Stimulated activated CD4-positive, alpha-beta T cell treated with anti-CD3 and anti-CD28 coated beads, Interleukin-1b, Interleukin-23, amount 100 ng/mL, for 24 hours (primary cell): ENCODE measurements at places on chromosomes 1 and 21.

DNA sequence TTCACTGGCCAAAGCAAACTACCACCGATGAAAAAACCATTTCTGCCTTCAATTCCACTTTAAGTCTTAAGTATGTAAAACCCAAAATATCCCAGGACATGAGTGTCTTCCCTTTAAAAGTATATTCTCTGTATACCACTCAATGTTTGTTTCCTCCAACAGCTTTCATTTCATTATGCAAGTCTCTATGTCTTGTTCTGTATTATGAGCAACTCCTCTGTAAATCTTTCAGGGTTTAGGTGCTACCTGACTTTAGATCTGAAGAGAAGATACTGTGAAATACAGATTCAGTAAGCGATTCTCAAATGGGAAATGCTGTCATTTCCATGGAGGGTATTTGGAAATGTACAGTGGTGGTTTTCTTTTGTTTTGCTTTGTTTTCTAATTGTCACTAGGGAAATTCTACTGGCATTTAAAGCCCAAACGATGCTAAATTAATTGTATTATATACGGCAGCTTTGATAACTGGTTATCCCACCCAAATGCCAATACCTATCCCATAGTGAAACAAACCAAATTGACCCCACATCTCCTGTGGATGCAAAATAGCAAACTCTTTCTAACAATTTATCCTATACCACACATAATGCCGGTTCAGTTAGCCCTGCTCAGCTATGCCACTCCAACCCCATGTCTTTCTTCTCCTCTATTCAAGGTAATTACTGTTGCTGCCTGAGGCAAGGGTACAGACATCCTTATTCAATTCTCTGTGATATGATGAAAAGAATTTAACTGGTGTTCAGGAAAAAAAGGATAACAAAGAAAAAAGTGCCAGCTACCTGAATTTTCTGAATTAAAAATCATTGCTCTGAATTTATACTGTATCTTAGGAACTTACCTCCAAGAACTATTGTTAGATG lies 182.8 kb downstream of the EIF4G3 start:
- no peak for DNase-seq

- DNase-seq, result no peak
Measured at GRCh38 chr1:208013210-208013609, 102.3 kb upstream of the CD34 start.

- DNase-seq, result no peak
Measured at GRCh38 chr1:231603598-231604275, 22.9 kb upstream of the DISC1 start.

DNA sequence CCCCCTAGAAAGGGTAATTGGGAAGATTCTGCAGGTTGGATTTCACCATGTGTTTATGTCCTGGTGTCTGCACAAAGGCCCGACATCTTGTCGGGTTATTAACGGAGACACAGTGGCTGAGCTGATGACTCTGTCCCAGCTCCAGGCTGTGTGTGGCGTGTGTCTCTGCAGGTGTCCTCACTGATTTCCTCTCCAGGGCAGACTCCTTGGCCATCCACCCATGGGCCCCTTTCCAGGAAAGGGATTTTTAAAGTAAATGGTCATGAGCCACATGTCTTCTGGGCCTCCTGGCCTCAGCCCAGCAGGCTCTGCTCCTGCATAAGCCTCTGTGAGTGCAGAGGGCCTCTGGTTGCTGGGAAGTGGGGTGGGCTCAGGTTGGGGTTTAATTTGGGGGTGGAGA lies 418.7 kb upstream of the VAMP3 start:
- DNase-seq, result no peak

DNA sequence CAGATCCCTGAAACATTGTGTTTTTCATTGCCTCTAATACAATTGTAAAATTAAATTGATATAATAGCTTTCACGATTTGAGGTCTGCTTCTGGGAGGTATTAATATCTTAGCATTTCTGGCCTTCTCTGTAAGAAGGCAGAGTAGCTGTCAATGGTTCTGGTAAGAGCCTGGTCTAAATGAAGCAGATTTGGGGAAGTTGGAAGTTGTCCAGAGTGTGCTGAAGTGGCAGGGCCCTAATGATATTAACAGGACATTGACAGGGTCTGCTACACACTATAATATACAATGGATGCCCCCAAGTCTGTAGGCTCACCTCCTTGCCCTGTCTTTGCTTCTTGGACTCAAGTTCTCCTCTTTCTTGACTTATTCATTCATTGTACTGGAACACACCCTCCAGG lies 99.5 kb downstream of the C4BPA start:
- DNase-seq, result no peak

GRCh38 chr1:155729031-155729898 lies 40.4 kb downstream of the DAP3 start:
- no peak for DNase-seq

DNA sequence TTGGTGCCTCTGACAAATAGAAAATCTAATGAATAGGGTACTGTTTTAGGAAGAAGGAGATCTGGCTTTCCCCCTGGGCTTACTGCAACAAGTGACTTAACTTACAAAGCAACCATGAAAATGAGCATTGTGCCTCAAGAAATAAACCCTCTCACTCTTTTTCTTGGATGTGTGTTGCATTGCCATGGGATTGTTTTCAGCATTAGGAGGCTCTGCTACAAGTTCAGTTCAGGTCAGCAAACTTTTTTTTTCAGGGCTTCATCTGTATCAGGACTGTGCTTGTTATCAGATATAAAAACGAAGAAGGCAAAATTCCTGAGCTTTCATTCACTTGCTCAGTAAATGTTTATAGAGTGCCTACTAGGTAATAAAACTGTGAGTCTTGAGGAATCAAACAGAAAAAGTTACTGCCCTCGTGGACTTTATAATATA lies 37.8 kb upstream of the DOCK7 start:
- DNase-seq, result no peak

DNA sequence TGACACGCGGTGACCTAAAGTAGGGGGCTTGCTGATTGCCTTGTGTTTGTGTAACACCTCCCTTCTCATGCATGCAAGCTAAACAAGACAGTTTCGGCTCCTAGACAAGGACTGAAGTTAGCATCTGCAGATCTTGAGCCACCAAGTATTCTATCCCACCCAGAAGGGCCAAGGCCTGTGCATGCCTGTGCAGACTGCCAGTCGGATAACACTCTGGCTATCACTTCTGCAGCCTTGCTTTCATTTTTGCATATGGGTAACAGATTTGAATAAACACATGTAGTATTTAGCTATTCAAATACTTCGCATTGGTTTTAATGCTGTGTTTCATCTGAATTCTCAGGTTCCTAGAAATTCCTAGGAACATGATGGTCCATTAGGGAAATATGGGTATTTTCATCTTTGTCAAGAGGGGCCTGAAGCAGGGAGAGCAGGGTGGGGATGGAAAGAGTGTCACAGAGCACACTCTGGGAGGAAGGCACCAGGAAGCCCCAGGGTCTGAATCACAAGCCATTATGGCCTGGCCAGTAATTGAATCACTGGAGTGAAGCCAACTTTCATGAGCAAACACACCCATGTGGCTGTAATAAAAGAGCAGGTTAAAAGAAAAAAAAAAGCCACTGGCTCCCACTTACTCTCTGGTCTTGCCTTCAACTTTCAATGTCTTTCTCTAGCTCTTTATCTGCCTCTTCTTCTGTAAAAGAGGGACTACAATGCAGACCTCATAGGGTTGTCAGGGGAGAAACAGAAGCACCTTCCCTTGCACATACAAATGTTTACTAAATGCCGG lies 28.3 kb downstream of the GADD45A start:
- DNase-seq, result no peak

GRCh38 chr1:55474168-55474786 lies 259.1 kb upstream of the USP24 start:
- no peak for DNase-seq

- no peak for DNase-seq
Measured at GRCh38 chr1:156504438-156504813, 3.9 kb upstream of the MEF2D start.

DNA sequence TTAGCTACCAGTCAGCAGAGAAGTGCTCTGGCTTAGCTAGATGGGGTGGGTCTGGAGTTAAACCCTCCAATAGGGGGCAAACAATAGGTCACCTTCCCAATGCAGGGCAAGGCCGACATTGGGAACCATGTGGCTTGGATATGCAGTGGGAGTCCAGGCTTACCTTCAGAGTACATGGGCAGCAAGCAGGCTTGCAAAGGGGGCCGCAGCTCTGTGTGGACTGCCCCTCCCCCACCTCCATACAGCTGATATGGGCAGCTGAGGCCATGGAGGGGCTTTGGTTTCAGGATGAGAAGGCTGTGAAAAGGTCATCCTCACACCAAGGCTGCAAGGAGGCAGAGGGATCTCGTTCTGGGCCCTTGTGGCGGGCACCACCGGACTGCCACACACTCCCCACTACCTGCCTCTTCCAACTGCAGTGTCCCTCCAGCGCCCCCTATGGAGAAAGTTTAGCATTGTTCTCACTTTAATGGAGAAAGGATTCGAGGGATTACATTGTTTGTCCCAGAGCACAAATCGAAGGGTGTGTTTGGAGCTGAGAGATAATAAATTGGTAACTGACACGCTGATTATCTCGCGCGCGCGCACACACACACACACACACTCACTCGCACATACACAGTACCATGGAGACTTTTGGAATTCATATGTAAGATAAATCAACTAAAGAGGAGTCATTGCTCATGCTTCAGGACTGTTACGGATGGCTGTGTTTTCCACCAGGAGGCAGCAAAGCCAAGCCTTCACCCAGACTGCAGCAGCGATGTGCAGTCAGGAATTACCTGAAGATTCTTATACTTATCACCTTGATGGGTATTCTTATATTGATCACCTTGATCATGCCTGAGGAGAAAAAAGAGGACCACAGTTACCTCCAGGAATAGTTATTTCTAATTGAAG lies 7.0 kb upstream of the SMCP start:
- DNase-seq, result no peak

GRCh38 chr1:9093091-9093490 lies 23.7 kb upstream of the SLC2A5 start:
- DNase-seq, result no peak
